ENCODE measurements at places on chromosomes 1 and 21.

DNA sequence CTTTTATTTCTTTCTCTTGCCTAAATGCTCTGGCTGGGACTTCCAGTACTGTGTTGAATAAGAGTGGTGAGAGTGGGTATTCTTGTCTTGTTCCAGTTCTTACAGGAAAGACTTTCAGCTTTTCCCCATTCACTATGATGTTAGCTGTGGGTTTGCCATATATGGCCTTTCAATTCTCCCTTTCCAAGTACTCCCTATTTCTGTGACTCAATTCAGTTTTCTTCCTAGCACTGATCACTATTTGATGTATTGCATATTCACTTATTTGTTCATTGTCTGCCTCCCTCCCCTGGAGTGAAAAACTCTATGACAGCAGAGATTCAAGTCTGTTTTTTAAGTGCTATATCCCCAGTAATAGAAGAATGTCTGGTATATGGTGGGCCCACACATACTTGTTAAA lies 618.2 kb upstream of the CAMK1G start:
- DNase-seq: no peak

GRCh38 chr1:231702804-231703203 lies 76.2 kb downstream of the DISC1 start:
- no peak for DNase-seq

- no peak for DNase-seq
These were observed 20.2 kb upstream of the KCNAB2 start for GRCh38 chr1:6025269-6026094.

DNA sequence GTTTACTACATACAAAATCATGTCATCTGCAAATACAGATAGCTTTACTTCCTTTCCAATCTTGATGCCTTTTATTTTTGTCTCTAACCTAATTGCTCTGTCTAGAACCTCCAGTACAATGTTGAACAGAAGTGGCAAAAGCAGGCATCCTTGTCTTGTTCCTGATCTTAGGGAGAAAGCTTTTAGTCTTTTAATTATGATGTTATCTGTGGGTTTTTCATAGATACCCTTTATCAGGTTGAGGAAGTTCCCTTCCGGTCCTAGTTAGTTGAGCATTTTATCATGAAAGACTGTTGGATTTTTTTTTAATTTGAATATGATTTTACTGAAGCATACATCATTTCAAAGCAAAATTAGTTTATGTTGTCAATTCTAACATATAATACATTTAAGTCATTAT lies 45.7 kb upstream of the DISC1 start:
- no peak for DNase-seq

DNA sequence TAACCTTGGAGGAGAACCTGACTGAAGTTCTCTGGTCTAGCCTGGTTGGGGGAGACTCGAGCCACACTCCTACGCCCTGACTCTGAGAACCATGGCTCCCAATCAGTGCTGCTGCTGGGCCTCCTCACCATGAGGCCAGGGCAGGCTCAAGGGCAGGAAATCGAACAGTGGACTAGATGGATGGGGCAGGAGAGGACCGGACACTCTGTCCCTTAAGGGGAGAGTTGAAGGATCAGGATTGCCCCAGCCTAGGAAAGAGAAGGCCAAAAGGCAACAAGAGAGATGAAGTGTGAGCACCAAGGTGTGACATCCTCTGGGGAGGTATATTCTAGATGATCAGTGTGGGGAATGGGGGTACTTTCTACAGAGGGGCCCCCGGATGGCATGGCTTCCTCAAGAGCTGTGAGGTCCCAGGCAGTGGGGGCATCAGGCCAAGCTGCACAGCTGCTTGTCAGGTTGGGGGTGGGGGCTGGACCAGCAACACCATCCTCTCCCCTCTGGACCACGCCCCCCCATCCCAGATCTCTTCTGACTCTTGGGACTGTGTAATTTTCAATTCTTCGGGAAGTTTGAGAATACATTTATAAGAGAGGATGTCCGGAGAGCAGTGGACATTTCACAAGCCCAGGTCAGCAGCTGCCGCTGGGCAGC lies 34.0 kb downstream of the MX1 start:
- DNase-seq: no peak

DNA sequence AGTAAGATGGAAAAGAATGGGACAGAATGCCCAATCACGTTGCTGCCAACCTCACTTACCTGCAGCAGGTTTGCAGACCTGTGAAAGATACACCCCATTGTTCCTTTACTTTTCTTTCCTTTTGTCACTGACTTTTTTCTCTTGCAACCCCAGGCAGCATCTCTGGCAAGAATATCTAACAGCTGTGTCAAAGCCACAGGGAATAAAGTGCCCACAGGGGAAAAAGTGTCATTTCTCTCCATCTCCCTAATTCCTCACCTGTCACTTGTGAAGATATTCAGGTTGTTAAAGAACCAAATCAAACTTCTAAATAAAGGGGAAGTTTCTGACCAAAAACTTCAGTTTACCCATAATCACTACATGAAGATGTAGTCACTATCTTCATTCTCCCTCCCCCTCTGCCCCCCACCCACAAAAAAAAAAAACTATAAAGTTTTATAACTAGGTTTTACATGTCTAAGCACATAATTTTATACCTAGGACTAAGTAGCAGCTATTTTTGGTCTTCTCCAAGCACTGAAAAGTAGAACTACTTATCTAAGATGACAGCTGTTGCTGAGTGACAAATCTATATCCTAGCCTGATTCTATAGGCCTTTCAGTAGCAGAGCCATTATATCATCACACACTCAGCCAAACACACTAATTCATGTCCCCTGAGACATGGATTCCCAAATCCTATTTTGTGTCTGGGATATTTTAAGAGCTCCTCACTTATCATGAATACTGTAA lies 54.9 kb downstream of the TBX15 start:
- no peak for DNase-seq

- no peak for DNase-seq
These were observed 130.4 kb upstream of the ADGRL2 start for GRCh38 chr1:81670286-81670685.

DNA sequence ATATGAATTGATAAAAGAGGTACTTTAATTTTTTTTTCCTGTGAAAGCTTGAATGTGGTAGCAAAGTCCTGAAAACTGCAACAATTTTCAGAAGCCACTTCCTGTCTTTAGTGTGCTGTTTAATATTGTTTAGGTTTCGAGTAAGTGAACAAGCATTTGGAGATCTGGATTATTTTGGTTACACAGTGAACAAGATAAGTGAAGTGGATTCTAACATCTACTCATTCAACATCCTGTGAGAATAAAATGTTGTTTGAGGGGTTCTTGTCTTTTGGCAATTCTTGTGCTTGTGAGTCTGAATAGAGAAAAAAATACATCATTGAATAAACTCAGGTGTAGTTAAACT lies 35.2 kb upstream of the PLA2G4A start:
- no peak for DNase-seq

DNA sequence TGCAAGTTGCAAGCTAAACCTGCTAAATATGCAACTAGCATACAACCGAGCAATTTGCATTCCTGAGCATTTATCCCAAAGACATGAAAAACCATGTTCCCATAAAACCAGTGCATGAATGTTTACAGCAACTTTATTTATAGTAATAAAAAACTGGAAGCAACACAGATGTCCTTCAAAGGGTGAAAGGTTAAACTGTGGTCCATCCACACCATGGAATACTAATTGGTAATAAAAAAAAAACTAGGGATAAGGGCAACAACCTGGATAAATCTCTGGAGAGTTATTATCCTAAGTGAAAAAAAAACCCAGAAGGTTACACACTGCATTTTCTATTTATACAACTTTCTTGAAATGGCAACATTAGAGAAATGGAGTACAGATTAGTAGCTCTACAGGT lies 474.1 kb downstream of the SMYD3 start:
- no peak for DNase-seq

DNA sequence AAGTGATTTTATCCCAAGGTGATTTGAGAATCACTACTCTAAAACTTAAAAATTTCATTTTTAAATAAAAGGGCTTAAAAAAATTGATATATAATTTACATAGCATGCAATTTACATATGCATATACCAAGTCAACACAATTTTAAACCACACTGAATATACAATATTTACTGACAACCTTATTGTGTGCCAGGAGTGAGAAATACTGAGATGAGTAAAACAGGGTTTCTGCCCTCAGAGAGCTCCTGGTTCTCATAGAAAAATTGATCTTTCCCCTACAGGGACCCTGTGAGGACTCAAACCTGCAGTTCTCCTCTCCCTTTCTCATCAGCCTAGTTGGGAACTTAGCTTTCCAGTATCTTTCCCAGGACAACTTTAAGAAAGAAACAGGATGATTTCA lies 27.0 kb downstream of the PLPP3 start:
- no peak for DNase-seq

DNA sequence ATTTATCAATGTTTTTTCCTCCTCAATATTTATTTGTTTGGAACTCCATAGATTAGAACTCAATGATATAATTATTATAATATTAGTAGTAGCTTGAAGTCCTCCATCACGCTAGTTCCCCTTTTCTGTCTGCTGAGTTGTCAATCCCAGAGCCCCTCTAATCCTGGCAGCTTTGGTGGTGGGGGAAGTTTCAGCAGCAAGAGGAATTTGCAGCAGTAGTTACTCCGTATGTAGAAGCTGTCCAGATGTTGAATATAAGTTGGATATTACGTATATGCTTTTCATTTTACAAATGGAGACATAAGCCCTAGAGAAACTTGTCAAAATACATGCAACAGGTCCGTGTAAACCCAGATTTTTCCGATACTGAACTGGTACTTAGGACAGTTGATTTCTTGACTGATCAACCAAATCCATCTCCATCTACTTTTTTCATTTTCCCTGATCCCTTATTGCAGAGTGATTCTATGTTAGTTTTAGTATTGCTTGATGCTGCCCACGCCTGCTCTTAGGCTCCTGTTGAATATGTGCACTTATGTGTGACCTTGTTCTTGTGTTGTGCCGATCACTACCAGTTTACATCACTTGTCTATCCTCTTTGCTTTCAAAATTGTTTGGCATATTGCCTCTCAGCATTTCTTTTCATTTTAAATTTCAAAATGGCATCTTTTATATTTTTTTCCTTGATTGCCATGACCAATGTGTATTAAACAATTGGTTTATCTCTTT lies 28.1 kb downstream of the SMAP2 start:
- no peak for DNase-seq

- no peak for DNase-seq
These were observed 144.9 kb downstream of the CD247 start for GRCh38 chr1:167373398-167373797.

DNA sequence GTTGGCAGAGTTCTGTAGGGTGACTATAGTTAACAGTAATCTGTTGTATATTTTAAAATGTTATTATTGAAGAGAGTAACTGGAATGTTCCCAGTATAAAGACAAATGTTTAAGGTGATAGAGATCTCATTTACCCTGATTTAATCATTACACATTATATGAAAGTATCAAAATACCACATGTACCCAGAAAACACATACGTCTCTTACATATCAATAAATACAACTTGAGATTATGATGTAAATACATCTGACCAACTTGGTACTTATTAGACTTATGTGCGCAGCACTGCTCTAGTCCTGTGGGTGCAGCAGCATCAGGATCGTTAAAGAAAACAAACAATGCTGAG lies 670 bp upstream of the PARK7 start:
- no peak for DNase-seq

- DNase-seq: no peak
These were observed 30.1 kb downstream of the RNF19B start for GRCh38 chr1:32934535-32934934.

- no peak for DNase-seq
These were observed 20.6 kb upstream of the PROK1 start for GRCh38 chr1:110430366-110430765.

DNA sequence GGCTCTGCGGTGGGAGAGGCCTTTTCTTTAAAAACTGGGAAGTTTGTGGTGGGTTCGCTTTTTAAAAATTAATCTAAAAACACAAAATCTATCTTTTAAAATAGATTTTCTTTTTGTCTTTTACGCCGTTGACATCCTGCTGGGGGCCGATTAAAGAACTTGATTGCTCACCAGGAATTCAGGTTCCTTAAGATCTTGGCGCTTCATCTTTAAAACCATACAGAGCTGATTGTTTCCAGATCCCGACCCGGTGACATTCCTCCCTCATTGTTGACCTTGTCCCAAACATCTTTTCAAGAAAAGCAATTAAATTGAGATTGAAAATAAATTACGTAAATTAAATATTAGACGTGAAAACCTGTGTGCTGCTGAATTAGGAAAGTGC lies 546 bp upstream of the ZNF697 start:
- no peak for DNase-seq

- DNase-seq: no peak
These were observed 237.6 kb downstream of the GRIK3 start for GRCh38 chr1:36796733-36797132.

DNA sequence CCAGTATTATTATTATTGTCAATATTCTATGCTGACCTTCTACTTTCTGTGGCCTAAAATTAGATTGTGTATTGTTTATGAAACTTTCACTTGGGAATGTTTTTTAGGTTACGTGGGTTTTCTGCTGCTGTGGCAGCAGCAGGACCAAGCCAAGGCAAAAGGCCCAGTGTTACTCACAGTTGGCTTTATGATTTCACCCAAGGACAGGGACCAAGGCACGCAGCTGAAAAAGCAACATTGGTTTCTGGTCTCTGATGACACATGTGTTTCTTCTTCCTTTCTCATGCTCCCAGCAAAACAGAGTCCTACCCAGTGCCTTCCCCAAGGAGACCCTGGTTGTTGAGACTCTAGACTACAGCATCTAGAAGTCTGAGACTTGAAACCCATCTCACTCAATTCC lies 413.7 kb downstream of the SETD4 start:
- DNase-seq: no peak

DNA sequence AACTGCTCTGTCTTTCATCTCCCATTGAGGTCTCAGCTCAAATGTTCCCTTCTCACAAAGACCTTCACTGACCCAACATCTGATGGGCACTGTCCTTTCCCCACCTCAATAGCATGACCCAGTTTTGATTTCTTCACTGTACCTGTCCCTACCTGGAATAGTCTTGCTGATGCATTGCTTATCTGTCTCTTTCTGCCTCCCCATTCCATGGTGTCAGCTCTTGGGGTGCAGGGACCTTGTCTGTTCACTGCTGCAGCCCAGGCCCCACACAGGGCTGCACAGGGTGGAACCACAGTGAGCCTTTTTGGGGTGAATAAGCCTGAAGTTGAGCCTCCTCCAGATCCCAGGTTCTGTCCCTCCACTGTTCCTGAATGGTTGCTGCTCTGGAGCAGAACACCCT lies 414.9 kb downstream of the PTPRU start:
- DNase-seq: no peak

- no peak for DNase-seq
These were observed 11.9 kb downstream of the ECE1 start for GRCh38 chr1:21278208-21278859.

DNA sequence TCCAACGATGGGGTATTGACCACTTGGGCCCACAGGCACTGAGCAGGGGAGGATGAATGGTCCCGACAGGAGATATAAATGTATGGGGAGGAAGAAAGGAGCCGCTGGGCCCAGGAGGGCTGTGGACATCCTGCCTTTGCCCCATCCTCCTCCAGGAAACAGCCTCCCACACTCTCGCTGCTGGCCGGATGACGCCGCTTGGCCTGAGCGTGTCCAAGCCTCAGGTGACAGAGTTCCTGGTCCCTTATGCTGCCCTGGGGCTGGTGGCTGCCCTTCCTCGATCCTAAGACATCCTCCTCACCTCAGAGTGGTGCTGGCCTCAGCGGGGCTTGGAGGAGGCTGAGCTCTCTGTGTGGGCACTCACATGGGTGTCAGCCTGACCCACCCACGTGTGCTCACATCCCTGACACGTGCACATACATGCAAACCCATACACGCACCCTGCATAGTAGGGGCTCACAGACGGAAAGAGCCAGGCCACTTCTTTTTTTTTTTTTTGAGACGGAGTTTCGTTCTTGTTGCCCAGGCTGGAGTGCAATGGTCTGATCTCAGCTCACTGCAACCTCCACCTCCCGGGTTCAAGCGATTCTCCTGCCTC lies 5.9 kb upstream of the SERINC2 start:
- no peak for DNase-seq

- no peak for DNase-seq
These were observed 239.7 kb downstream of the S1PR1 start for GRCh38 chr1:101476541-101476940.
